ENCODE measurements at places on chromosomes 5 and 9.

DNA sequence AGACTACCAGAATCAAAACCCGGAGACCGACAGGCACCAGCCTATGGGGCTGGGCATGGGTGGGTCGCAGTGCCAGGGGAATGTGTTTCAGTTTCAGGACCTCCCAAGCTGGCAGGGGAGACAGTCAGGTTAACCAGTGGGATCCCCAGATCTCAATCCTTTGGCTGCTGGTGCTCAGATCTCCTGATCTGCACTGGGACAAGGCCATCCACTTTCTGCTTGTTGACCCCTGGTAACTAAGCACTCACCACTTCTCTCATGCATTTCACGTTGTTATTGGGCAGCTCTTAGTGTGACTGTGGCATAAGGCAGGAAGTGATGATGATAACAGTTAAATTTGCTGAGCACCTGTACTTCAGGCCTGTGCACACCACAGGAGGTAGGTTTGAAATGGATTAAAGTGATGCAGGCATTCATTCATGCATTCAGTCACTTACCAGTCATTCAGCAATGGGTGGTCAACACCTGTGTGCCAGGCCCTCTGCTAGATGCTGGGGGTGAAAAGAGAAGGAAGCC lies 42.1 kb upstream of the STXBP1 start:
- no peak for DNase-seq

DNA sequence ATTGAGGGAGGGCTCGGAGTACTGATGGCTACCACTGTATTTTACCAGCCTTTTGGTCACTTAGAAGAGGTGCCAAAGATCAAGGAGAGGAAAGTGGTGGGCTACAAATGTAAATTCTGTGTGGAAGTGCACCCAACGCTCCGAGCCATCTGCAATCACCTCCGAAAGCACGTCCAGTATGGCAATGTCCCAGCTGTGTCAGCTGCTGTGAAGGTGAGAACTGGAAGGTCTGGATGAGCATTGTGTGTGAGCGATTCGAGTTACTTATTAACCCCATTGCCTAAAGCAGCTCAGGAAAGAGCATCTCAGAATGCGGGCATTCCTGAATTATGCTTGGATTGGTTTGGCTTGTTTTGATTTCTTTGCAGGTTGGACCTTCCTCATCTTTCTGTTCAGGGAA lies 67.5 kb downstream of the ZNF462 start:
- no peak for DNase-seq

DNA sequence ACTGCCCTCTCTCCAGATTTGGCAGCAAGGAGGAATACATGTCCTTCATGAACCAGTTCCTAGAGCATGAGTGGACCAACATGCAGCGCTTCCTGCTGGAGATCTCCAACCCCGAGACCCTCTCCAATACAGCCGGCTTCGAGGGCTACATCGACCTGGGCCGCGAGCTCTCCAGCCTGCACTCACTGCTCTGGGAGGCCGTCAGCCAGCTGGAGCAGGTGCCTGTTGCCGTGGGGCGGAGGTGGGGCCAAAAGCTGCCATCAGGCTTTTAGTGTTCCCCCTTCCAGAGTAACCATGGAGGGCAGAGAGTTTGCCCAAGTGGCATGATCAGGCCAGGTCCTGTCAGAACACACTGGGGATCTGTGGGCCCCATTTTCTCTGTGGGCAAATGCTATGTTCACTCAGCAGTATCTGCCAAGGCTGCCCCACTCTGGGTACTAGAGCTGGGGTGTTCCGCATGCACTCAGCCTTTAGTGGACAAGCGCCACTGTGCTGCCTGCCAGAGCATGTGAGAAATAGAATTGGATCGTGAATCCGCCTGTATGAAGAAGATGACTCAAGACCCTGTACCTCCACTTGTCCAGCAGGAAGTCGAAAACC lies 117.1 kb downstream of the DAB2IP start:
- DNase-seq, result no peak

GRCh38 chr5:128636361-128636760 lies 98.3 kb upstream of the FBN2 start:
- no peak for DNase-seq

GRCh38 chr9:134680393-134681060 lies 38.9 kb downstream of the COL5A1 start:
- DNase-seq, result no peak

- DNase-seq, result no peak
These were observed 1.6 kb downstream of the ANXA6 start for GRCh38 chr5:151155775-151156506.

- peak; percentile 42 for DNase-seq
These were observed 779 bp downstream of the PKN3 start for GRCh38 chr9:128702949-128703615.

DNA sequence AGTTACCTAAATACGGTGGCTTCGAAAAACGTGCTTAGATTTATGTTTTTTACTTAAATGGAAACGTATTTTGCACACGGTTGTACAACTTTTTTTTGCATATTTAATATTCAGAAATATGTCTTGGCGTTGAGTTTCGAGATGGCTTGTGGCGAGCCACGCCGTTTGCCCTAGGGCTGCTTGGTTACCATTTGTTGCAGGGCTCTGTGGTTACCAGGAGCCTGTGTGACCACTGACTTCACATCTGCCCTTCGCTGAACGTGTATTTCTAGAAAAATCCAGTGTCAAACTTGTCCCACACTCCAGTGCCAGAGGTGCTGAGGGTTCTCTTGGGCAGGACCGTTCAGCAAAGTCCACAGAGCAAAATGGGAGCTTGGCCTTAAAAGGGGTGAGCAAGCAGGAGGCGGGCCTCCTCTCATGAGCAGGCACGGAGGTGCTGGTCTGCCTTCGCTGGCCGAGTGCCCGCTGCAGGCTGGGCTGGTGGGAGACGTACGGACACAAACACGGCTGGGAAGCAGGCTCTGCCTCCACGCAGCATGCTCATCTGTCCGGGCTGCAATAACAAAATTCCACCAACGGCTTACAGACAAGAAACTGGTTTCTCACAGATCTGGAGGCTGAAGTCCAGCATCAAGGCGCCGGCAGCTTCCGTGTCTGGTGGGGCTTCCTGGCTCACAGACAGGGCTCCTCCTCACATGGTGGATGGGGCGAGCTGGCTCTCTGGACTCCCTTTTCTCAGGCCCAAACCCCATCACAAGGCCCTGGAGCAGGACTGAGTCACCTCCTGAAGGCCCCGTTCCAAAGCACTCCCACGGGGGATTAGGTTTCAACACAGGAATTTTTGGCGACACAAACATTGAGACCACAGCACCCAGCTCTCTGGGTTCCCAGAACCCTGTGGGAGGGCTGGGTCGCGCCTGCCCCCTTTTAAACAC lies 5.4 kb downstream of the MRPL36 start:
- DNase-seq, result no peak

DNA sequence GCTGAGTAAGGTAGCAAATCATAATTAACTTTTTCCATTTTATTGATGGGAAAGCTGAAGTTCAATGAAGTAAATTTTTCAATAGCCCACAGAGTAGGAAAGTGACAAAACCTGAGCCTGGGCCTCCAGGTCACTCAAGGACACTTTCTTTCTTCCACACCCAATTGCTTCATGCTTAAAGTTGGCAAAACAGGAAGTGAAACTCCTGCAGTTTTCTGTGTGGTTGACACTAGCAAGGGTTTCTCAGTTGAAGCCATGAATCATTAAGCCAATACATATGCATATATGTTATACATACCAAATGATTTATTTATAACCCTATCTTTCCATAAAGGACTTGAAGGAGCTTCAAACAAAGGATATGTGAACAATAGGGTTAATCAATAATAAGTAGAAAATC lies 13.9 kb downstream of the TLR4 start:
- no peak for DNase-seq

- no peak for DNase-seq
These were observed 1.7 kb downstream of the TRPM3 start for GRCh38 chr9:71119746-71120145.

DNA sequence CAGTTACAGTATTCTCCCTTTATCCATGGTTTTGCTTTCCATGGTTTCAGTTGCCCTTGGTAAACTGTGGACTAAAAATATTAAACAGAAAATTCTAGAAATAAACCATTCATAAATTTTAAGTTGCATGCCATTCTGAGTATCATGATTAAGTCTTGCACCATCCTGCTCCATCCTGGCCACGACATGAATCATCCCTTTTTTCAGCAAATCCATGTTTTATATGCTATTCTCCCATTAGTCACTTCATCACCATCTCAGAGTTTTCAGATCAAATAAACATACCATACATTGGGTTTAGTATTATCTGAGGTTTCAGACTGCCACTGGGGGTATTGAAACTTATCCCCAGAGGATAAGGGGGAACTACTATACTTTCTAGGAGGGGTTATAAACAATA lies 234.4 kb upstream of the ATP10B start:
- DNase-seq, result no peak

DNA sequence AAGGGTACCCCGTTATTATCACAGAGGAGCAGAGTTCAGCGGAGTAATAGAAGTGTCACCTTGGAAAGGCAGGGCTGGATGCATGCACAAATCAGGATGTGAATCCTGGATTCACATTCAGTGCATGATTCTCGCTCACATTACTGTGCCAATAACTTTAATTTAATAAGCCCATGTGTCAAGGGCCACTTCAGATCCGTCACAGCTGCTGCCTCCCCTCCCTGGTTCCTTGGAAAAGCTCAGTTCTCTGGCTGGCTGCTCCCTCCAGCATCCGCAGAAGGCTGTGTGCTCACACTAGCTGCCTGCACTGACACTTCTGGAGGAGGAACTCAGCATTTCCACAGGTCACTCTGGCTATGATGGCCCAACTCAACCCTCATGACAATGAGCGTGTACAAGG lies 256.8 kb upstream of the ADAMTS16 start:
- DNase-seq, result peak; percentile 50

- DNase-seq, result no peak
These were observed 132.7 kb downstream of the PDE4D start for GRCh38 chr5:59760785-59761348.

GRCh38 chr5:43000111-43000840 lies 39.8 kb downstream of the ANXA2R start:
- DNase-seq, result no peak

DNA sequence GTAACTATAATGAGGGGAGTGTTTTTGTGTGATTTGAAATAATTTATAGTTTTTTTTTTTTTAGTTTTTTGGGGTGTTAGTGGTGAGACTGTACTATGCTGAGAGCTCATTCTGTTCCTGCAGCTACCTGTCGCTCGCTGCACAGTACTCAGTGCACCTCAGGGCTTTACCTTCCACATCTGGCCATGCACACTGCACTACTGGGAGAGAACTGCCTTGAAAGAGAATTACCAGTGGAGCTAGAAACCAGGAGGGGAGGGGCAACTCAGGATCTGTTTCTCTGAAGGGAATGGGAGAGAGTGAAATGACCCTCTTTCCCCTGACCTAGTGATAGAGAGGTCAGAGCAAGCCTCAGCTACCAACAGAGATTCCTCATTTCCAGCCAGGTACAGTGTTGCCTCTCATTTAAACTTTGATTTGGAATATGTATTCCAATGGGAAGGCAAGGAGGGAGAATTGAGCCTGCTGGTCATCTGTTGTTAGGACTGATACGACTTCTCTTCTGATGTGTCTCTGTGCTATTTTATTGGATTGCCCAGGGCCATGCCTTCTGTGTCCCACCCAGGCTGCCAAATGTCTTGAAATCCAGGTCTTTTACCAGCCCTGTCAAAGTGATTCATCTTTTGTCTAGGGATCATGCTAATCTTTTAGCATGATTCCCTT lies 8.9 kb downstream of the ATG10 start:
- no peak for DNase-seq

GRCh38 chr5:43191740-43192557 lies at the start of gene NIM1K:
NIM1K (plus strand) TSS chr5:43192225; CDS start chr5:43245776, 53,551 bp downstream.
- peak; percentile 57 for DNase-seq

- peak; percentile 39 for DNase-seq
These were observed 2.6 kb upstream of the BOD1 start for GRCh38 chr5:173618927-173619519.

- DNase-seq, result no peak
These were observed 21.9 kb downstream of the MACROH2A1 start for GRCh38 chr5:135376961-135377624.

DNA sequence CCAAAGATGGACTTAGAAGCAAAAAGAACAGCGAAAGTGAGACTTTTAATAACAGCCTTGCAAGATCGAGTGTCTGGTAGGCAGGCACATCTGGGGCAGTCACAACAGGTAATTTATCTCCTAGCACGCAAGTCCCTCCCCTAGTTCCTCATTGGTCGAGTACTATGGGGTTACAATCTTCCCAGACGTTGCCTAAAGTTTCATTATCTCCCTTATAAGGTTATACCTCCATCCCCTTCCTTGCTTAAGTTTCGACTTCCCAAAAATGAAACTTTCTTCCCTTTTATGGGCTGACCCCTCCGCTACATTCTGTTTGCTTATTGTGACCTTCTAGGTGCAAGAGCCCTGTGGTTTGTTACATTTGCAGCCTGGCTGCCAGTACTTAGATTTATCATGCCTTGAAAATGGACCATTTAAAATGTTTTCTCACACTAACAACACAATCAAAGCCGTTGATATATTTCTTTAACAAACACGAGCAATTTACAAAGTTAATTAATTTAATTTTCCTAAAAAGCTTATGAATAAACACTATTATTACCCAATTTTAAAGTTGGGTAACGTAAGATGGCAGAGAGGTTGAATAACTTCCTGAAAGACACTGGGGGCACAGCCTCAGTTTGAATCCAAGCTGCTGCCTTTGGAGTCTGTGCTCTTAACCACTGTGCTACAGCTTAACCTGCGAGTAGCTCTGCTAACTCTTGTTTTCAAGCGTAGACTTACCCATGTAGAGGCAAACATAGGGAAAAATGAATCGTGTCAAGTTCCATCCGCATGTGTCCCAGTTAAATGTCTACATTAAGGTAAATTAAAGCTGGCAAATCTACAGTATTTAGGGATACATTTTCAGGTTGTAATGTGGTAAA lies 91.7 kb downstream of the EDIL3 start:
- no peak for DNase-seq

GRCh38 chr9:109098171-109098959 lies 21.4 kb downstream of the TMEM245 start:
- DNase-seq, result no peak

DNA sequence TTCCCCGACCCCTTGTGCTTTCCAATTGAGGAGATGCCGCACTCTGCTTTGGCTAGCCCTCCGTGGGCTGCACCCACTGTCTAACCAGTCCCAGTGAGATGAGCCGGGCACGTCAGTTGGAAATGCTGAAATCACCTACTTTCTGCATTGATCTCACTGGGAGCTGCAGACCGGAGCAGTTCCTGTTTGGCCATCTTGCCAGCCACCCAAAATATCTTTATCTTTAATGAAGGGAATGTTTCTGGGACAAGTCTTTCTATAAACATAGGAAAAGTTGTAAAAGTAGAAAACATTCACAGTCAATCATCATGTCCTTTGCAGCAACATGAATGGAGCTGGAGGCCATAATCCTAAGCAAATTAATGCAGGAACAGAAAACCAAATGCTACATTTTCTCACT lies 147.6 kb downstream of the RPS23 start:
- DNase-seq, result no peak

DNA sequence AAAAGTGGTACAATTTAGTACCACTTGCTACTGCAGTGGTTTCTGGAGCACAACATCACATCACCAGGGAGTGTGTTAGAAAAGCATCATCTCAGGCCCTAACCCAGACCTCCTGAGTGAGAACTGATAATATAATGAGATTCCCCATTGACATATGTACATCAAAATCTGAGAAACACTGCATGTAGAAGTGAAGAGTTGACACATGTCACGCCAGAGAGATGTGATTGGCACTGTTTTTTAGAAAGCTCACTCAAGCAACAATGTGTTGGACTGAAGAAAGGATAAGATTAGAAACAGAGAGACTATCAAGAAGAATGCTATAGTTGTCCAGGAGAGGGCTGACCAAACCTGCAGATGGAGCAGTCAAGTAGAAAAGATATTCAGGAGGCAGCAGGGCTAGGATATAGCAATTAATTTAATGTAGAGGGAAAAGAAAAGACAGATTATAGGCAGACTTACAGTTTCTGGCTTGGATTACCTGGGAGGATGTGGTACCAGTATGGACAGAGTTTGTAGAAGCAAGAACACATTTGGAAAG lies 324.4 kb upstream of the ADAMTSL1 start:
- no peak for DNase-seq
